Stimulated activated CD4-positive, alpha-beta T cell treated with anti-CD3 and anti-CD28 coated beads, Interleukin-1b, Interleukin-23, amount 100 ng/mL, for 1 hour (primary cell): ENCODE measurements at places on chromosomes 4 and X.

- DNase-seq: no peak
Observed at GRCh38 chr4:76545226-76545884, 110.3 kb downstream of the SHROOM3 start.

GRCh38 chr4:8185295-8185694 lies 13.8 kb upstream of the SH3TC1 start:
- no peak for DNase-seq

DNA sequence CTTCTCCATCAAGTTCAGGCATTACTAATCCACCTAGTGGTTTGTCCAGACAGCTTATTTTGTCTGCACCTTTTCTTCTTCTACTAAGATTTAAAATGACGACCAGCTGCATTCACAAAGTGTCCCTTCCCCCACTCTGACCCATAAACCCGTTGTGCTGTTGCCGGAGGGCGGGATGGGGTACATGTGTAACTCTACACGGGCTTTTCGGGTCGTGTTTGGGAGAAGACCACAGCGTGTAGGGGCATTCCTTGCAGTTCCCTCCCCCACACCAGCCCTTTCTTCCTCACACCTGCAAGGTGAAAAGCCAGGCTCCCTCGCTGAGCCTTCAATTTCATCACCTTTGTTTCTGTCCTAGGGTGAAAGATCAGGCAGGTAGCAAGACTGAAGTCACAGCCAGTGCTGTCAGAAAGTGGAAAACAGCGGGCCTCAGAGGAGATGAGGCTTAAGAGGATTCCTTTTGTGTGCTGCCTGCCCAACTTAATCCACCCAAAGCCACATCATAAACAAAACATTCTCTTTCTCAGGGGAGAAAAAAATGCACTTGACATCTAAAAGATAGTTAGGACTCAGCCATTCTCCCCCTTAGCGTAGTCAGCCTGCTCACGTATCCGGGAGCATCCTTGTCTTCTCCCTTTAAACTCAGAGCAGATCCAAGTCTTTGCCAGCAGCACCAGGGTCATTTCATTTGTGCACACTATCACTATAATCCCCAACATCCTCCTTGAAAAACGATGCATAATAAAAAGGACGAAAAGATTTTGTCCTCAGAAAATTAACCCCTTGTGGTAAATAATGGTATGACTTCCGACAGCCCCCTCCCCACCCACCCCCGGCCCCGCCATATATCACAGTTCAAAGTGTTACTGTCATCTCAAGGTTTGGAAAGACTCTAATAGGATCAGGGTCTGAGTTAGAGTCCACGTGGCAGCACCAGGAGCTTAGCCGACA lies 599.0 kb downstream of the RAB28 start:
- DNase-seq: no peak

DNA sequence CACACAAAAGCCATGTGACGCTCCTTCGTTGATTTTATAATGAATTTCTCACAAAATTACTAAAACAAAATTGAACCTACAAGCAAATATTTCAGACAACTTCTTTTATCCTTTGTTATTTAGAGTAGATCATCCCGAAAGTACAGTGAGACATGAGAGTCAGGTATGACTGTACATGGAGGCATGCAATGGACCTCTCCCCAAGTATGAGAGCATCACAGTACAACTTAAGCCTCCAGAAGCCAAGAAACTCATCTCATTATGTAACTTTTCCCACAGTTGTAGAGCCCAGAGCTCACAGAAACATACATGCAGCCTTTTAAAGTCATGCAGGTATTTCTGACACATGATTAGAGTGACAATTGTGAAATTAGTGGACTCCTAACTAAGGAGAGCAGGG lies 167.7 kb downstream of the PAPSS1 start:
- no peak for DNase-seq

GRCh38 chr4:117481742-117482141 lies 396.4 kb upstream of the TRAM1L1 start:
- no peak for DNase-seq

GRCh38 chr4:1023895-1024740 lies 12.7 kb downstream of the FGFRL1 start:
- no peak for DNase-seq

DNA sequence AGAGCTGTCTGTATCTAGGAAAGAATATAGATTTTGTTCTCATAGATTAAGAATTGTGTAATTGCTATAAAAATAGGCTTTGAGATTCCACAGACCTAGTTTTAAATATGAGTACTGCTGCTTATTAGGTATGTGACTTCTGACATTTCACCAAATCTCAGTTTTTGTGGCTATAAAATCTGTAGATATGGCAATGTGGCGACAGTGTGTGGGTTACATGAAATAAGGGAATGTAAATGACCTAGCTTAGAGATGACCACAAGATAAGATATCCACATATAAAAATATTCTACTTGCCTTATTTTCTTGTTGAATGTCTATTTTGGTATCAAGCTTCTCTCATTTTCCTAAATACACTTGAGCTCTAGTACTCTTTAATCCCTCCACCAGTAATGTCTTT lies 193.8 kb downstream of the UNC5C start:
- DNase-seq: no peak

GRCh38 chr4:57499786-57500185 lies 389.6 kb upstream of the IGFBP7 start:
- no peak for DNase-seq

- no peak for DNase-seq
Observed at GRCh38 chr4:68714400-68714799, 43.9 kb upstream of the UGT2B15 start.

DNA sequence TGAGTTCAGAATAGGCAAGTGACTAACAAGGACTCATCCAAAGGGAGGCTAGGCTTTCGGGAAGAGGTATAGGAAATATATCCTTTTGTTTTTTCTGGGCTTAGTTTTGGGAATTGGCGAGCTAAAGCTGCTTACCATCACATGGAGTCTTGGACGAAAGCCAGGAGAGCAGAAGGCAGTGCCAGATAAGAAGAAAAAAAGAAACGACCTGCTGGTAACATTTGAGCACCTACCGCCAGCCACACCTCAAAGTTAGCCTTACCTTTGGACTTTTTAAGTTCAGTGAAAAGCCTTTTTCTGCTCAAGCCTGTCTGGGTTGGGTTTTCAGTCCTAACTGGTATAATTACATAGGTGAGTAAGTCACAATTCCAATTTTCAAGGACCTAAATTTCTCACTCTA lies 85.1 kb upstream of the LCORL start:
- DNase-seq: no peak

- DNase-seq: no peak
Observed at GRCh38 chr4:39714166-39714565, 16.2 kb downstream of the UBE2K start.

- no peak for DNase-seq
Observed at GRCh38 chrX:124230655-124231450, 101.6 kb upstream of the TEX13D start.

- no peak for DNase-seq
Observed at GRCh38 chr4:53622739-53623151, 31.5 kb upstream of the LNX1 start.

DNA sequence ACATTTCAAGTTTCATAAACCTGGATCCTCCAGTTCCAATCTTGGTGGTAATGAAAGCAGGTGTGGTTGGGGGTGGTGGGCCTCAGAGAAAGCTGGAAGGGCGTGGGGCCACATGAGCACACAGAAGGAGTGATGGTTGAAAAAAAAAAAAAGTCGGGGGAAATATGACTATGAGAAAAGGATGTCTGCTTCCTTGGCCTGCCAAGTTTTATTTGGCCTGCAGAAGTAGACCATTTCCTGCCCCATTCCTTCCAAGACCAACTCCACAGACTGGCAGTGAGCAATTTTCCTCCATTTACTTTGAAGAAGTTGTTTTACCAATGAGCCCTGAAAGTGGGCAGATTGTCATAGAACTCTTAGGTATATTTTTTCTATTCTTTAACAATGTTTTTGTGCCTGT lies 43.3 kb downstream of the LNX1 start:
- no peak for DNase-seq

DNA sequence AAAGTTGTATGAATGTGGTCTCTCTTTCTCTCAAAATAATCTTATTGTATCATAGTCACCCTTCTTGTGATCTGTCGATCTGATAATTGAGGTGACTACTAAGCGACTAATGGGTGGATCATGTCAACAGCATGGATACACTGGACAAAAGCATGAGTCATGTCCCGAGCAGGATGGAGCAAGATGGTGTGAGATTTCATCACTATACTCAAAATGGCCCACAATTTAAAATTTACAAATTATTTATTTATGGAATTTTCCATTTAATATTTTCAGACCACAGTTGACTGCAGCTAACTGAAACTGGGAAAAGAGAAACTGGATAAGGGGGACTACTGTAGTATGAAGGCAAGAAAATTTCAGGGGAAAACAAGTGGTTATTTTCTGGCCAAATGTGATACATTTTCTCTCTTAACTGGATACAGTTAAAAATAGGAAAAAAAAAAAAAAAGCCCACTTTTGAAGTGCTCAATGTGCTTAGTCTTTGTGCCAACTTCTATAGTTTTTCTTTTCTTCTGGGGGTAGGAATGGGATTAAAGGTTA lies 25.3 kb downstream of the FAM241A start:
- no peak for DNase-seq

DNA sequence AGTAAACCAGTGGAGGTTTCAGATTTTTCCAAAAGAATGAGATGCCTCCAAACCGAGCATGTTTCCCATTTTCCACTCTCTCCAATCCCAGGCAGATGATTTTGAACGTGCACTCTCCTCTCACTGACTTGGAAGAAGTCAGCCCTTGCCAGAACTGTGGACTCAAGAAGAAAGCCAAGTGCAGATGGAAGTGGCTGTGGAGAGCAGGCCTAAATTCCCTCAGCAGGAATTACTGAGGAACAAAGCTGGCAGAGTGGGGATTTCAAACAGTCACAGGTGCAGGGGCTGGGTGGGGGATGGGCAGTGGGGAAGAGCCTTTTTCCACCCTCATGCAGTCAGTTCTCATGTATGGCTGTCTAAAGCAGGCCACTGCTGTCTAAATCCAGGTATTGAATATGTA lies 83.5 kb upstream of the PLAC1 start:
- DNase-seq: no peak

GRCh38 chr4:121226362-121226761 lies 62.2 kb upstream of the TNIP3 start:
- no peak for DNase-seq
